ENCODE measurements at places on chromosomes 1 and 21. TPM values are rescaled to one million over a fixed set of nuclear protein-coding genes. Genes with fewer than 3 reads are reported as not detected.

DNA sequence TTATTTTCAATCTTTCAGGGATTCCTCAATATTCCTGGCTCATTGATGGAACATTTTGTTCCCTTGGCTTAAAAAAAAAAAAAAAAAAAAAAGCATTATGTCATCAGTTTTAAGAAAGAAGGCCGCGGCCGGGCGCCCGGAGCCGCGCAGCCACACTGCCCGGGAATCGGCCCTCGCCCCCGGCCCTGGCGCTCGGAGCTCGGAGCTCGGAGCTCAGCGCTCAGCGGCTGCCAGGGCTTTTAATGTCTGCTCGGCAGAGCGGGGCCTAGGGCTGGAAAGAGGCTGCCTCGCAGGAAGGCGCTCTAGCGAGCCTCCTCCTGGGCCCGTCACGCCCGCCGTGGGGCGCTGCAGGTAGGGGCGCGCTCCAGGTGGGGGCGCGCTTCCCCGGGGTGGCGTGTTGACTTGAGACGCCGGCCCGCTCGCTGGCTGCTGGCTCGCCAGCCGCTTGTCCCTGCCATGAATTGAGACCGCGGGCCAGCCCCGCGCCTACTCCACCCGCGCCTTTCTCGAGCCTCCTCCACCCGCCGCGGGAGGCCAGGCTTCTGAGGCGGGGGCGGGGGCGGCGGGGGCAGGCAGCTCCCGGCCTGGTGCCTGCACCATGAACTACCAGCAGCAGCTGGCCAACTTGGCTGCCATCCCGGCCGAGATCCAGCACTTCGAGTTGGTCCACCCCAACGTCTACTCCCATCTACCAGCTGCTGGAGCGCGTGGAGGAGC is 5.4 kb upstream of the TDRD5 start:
- peak; percentile 72 for DNase-seq

The CLCA1 gene
- total RNA-seq: not detected

DNA sequence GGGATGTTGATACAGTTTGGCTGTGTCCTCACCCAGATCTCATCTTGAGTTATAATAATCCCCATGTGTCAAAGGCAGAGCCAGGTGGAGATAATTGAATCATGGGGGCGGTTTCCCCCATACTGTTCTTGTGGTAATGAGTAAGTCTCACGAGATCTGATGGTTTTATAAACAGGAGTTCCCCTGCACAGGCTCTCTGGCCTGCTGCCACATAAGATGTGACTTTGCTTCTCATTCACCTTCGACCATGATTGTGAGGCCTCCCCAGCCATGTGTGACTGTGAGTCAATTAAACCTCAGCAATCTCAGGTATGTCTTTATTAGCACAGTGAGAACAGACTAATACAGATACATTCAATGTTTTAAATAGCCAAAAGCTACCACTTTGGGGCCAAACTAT is 41.1 kb downstream of the SLC35F3 start:
- no peak for DNase-seq

DNA sequence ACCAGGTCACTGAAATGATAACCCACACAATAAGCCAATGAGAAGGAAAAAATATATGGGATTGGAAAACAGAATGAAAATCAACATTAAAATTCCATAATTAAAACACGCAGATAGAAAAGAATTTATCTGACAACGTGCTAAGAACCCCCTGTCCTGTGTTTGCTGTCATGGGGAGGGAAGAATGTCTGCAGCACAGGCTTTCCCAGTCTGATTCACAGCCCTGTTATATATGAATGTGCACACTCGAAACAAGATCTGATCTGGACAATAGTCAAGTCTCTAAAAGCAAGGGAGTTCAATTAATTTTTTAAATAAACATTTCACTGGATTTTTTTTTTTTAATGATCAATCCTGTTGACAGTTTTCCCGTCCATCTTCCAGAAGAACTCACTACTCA is 220.0 kb downstream of the RERE start:
- no peak for DNase-seq

GRCh38 chr1:26302733-26303405 is 3.6 kb downstream of the UBXN11 start:
- peak; percentile 36 for DNase-seq

The RPRD2 gene
- total RNA-seq: 26.7 TPM

The ITGB2 gene
- total RNA-seq: 46.5 TPM

The FCRL1 gene
- total RNA-seq: not detected

The AGBL4 gene
- total RNA-seq: 2.4 TPM

The KRTAP19-3 gene
- not detected for total RNA-seq

DNA sequence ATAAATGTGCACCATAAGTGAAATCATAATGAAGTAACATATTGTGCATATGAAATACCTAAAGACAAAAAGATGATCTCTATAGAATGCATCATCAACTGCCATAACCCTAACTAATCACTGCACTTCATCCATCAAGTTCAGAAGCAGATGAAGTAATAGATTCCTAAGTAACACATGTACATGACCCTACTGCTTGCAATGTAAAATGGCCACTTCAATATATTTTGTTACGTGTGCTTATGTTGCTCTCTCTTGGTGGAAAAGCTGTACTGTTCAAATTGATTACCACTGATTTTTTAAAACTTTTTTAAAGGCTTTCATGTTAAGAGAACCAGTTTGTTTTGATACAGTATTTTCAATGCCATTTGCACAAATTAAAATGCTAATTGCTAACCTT is 141.8 kb downstream of the TTLL7 start:
- DNase-seq: no peak

The B4GALT2 gene
- 34.6 TPM for total RNA-seq

DNA sequence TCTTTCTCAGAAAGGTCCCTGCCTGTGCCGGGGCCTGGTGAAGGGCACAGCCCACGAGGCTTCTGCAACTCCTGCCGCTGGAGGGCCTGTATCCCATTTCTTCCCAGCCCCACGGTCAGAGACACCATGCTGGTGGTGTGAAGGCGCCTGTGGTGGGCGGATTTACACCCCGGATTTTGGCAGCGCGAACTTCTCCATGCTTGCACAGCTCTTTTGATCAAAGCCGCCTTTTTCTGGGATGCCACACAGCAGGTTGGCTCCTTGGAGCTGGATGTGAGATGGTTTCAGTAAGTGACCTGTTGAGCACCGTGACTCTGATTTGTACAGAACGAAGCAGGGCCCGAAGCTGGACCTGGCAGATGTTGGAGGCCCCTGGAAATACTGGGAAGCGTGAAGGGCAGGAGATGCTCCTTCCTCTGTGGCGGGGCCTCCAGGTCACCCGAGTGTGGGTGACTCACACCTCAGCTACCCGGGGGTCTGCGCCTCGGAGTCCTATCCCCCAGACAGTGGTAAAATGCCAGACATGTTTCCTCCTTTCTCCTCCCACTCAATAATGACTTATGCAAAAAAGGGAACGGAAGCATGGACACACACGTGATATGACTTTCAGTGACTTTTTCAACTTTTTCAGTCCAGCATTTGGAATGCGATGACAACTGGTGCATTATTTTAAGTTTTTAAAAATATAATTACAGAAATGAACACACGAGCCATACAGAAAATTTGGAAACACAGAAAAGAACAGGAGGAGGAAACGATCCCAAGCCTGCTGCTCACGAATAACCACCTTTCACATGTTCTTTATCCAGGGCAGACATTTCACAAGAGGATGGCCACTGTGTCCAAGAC is 9.0 kb downstream of the UMODL1 start:
- no peak for DNase-seq

DNA sequence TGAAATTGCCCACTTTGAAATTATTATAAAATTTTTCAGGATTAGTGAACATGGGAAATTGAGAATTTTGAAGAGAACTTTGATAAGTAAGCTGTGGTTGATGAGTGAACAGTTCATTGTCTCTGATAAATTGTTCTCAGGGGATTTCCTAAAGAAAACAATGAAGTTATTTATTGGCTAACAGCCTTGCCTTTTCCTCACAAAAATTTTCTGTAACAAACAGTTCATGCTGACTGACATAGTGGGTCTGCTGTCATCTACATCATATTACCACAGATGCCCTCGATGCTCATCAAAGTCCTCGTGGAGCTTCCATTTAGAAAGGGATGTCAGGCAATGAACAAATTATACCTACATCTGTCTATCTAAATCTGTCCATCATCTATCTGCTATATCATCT is 113.4 kb downstream of the PTBP2 start:
- DNase-seq: no peak

The OLIG2 gene
- not detected for total RNA-seq

GRCh38 chr1:14822996-14823395 is 224.5 kb downstream of the KAZN start:
- no peak for DNase-seq

DNA sequence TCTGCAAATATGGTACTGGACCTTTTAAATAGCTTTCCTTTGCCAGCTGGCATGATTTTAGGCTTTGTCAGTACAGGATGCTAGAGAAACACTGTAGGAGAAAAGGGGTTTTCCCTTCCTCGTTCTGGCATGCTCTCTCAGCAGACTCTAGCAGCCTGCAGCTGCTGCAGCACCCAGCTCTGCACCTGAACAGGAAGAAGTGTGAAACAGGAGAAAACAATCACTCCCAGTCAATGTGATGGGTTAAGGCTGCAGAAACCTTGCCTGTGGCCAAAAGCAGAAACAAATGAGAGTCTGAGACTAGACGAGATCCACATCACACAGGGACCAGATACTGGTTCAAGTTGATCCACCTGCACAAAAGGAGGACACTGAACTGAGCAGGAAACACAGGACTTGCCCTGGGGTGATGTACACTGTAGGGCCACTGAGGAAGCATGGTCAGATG is 21.2 kb downstream of the OVGP1 start:
- no peak for DNase-seq

DNA sequence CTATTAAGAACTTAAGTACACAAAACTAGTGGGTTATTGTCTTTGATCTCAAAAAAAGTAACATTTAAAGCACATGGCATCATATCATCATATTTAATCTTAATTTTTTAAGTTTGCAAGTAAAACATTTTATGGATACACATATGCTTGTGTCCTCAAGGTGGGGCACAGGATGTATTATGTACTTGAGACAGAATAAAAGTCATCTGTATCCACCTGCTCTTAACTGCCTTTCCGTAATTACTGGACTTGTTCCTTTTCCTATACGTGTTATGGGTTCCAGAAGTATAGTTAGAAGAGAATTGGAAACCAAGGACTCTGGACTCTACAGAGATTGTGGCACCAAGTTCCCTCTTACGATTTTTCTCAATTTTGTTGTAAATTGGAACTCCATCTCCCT is 79.4 kb downstream of the FCRL5 start:
- no peak for DNase-seq

The JMJD4 gene
- total RNA-seq: 11.5 TPM

GRCh38 chr1:178408871-178409270 is 87.9 kb downstream of the CLEC20A start:
- DNase-seq: no peak

DNA sequence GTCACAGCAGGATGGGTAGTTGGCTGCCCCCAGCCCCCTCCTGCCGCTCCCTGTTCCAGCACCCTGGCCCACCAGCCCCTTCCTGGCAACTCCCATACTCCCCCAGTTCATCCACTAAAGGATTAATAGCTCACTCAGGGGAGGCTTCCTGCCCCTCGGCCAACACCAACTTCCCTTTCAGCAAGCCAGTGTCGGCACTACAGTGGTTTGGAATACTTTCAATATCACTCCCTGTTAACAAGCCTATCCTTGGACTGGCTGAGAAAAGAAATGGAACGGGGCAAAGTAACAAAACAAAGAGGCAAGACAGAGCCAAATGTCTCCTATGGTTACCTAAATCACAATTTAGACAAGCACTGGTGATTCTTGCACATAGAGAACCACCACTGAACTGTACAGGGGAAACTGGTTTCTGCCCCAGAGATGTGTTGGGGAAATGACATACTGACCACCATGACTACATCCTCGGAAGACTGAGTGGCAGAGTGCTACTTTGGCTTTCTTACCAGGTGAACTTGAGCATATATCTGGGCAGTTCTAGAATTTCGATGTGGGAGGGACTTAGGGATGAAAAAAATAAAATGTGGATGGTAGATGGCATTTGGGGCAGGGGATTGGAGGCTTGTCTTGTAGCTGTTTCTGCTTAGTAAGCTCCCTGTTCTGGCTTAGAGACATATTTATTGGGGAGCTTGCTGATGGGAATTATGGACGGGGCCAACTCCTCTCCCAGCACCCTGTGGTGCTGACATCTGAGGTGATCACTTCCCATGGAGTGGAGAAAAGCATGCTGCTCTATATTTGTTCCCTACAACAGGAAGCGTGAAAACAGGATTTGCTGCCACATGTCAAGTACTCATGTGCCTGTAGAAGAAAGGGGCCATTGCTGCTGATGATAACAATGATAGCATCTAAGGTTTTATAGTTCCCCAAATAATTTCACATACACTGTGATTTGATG is 7.1 kb upstream of the CAPN2 start:
- no peak for DNase-seq

- no peak for DNase-seq
Measured at GRCh38 chr1:94522304-94522703, 19.3 kb downstream of the F3 start.

DNA sequence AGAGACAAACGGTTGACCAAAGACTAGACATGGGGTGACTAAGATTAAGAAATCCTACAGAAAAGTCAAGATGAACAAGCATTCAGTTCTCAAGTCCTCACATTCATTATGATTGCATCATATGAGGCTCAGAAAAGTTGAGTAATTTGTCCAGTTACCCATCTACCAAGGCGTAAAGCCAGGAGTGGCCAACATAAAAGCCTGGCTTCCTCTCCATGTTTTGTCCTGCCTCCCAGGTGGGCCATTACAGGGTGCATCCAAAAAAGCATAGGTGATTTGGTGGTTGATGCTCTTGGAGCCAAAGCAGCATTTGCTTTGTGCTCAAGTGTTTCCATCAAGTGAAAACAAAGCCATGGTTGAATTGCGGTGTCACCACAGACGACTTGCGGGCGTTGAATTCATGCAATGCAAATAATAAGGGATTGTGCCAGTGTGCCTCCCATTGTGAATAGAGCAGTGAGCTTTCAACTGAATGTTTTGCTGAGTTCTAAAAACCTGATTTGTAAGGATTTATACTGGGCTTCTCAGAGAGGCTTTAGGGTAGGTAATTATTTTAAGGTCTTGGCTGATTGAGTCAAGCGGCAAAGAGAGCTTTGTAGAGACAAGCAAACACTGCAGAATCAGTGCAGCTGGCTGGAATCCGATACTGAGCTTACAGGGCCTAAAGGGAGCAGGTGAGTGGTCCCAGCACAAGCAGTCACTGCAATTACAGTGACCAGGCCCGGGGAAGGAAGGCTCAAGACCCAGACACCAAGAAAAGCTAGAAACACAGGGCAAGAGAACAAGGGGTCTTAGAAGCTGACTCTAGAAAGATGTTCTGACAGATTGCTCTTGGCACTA is 54.1 kb downstream of the KCNJ15 start:
- no peak for DNase-seq

The THEM5 gene
- not detected for total RNA-seq

- DNase-seq: no peak
Measured at GRCh38 chr1:29234471-29234870, 1.9 kb upstream of the PTPRU start.

The GPR37L1 gene
- not detected for total RNA-seq

DNA sequence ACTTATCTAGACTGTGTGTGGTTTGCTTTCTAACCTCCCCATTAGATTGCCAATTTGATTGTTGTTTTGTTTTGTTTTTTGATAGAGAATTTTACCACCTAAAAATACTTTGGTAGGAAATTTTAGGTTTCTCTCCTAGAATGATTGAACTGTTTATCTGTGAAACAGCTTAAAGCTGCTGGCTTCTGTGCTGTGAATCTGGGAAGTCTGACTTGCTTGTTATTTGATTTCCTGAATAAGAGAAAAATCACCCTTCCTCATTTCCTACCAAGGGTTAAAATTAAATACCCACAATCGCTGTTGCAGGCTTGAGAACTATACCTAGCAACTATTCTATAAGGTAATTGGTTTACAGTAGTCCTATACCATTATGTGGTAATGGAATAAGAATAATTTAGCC is 198.9 kb upstream of the CACYBP start:
- DNase-seq: no peak

The PLEKHG5 gene
- 8.7 TPM for total RNA-seq

Data from right cardiac atrium (tissue), 5 donors.